Activated CD8-positive, alpha-beta memory T cell treated with anti-CD3 and anti-CD28 coated beads for 1 hour (primary cell): ENCODE measurements at places on chromosomes 1 and 21.

GRCh38 chr1:42680921-42681683, 1.1 kb upstream of the YBX1 start:
- DNase-seq, result no peak

DNA sequence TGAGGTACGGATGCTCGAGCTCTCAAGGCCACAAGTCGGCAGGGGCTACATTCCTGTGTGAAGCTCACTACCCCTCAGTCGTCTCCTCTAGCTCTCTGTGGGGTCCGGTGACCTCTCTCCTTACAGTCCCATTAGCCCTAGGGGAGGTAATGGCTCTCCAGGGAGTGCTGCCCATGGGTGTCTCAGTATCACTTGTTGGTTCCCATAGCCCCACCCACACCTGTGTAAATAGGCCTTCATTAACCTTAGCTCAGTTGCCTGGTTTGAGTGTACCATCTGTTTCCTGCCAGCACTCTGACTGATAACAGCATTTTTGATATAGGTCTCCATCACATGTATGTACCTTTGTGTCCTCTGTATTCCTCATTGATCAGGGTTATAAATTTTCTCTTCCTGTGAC, 133.2 kb upstream of the KCNJ15 start:
- no peak for DNase-seq

DNA sequence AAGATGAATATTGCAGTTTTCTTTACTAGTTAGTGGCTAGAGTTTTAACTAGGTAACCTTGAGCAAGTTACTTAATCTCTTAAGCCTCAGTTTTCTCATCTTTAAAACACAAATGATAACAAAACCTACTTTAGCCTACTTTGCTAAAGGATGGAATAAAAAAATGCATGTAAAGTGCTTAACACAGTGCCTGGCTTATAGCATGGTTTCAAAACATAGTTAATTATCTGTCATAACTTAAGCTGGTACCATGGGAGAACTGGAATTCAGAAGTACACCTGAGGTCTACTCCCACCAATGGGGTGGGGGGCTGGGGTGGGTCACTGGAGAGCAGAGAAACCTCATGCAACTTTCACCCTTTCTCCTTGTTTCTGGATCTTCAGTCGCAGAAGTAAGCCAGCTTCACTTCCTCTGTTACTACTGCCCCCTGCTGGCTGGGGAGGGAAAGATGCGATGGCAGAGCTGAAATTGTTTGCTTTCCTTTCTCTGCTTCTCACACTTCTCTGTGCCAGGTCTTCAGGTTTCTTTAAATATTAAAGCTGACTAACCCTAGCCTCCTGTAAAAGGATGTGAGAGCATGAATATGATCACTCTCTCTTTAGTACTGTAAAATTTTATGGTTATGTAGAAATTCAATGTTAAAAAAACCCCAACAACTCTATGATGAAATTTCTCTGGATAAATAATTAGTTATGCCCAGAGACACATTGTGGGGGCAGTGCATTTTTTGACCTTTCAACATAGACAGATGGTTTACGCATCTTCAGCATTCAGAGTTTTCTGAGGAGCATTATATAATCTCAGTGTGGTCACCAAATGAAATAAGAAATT, 324.2 kb downstream of the HLX start:
- peak; percentile 11 for DNase-seq

- no peak for DNase-seq
These were observed 13.3 kb upstream of the CAPN8 start for GRCh38 chr1:223678841-223679240.
